ENCODE measurements at places on chromosomes 5 and 9.

- no peak for DNase-seq
Observed at GRCh38 chr5:83488821-83489220, 17.3 kb downstream of the VCAN start.

DNA sequence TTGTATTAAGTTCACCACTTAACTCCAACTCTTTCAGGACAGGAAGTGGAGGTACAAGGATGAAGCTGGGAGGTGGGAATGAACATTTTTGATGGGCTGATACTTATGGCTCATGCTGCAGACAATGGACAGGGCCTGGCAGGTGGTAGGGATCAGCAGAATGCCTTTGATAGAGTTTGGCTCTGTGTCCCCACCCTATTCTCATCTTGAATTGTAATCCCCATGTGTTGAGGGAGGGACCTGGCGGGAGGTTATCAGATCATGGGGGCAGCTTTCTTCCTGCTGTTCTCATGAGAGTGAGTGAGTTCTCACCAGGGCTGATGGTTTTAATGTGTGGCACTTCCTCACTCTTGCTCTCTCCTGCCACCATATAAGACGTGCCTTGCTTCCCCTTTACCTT is 87.3 kb upstream of the PRLR start:
- DNase-seq = no peak

DNA sequence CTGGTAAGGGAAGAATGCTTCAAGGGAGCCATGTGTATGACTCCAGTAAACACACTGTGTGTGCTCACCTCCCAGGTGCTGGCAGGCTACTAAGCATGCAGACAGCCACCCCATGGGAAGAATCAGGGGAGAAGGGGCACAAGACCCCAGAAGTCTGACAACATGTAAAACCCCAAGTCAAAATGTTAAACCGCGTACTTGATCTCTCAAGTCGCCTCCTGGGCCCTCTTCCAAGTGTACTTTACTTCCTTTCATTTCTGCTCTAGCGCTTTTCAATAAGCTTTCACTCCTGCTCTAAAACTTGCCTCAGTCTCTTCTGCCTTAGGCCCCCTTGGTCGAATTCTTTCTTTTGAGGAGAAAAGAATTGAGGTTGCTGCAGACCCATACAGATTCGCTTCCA is 31.3 kb downstream of the DAPK1 start:
- no peak for DNase-seq

GRCh38 chr5:120507800-120508463 is 43.8 kb downstream of the PRR16 start:
- DNase-seq = no peak

- no peak for DNase-seq
Observed at GRCh38 chr5:124745007-124745927, 1.2 kb downstream of the ZNF608 start.

GRCh38 chr5:172952034-172952511 is 7.2 kb upstream of the RPL26L1 start:
- no peak for DNase-seq

DNA sequence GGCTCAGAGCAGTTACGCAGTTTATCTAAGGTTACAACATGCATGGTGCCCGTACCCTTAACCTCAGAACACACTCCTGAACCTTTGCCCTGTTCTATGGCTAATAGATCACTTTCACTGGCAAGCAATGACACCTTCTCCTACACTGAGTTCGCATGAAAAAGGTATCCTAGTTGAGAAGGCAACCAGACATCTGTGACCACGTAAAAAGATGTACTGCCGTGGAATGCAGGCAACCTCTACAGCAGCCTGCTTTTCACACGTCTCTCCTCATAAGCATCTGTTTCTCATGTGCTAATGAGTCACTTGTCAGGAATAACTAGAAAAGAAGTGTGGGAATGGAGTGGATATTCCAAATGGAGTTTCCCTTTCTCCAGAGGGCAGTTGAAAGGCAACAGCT is 71.4 kb downstream of the FBXO38 start:
- no peak for DNase-seq

DNA sequence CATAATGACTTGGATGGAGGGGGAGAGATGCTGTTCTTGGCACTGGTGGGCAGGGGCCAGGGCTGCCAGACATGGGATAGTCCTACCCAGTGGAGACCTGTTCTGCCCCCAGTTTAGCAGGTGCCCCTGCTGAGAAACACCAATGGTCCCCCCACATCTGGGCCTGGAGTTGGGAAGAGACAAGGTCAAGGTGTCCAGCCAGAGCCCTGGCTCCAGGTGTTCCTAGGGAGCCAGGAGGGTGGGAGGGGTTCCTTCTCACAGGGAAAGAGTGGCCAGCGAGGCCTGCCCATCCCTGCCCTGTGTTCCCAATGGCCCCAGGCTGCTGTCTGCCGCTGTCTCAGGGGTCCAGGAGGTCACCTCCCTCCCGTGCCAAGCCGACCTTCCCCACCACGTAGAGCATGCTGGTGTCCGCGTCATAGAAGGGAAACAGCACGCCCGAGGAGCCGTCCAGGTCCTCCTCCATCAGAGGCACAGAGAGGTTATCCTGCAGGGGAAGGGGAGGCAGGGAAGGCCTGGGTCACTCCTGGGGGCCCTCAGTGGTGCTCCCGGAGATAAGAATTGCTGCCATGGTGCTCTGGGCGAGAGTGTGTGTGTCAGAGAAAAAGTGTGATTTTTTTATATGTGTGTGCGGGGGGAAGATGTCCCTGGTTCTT is 11.7 kb upstream of the TRIM14 start:
- no peak for DNase-seq

- DNase-seq = no peak
Observed at GRCh38 chr5:139019211-139019610, 144.1 kb upstream of the LRRTM2 start.

- peak; percentile 46 for DNase-seq
Observed at GRCh38 chr9:127980060-127980705, 606 bp downstream of the EEIG1 start.

DNA sequence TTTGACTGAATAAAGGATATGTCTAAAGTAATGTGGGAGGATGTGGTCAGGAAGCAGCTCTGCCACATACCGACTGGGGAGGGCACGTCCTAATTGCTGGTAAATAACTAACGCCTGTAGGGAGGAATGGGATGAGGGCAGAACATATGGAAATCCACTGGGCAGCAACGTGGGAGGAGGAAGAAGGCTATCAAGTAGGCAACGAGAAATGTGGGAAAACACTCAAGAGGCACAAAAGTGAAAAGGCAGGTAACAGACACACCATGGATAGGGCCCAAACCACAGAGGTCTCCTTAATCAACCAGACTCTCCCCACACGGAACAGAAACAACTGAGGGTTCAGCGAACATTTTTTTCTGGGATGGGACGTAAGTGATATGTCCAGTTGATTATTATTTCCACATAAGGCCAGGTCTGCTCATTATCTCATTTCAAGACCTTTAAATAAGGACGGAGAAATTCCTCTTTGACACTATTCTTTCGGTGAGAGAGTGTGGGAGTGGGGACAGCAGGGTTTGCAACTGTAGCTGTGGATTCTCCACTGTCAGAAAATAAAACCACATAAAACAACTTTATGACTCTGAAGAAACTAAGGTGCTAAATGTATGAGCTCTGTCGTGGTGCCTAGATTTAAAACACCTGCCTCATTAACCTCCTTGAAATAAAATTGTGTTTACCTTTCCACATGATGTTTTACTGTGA is 17.0 kb downstream of the IARS1 start:
- no peak for DNase-seq

GRCh38 chr9:74630228-74630627 is 133.1 kb downstream of the RORB start:
- DNase-seq = no peak

DNA sequence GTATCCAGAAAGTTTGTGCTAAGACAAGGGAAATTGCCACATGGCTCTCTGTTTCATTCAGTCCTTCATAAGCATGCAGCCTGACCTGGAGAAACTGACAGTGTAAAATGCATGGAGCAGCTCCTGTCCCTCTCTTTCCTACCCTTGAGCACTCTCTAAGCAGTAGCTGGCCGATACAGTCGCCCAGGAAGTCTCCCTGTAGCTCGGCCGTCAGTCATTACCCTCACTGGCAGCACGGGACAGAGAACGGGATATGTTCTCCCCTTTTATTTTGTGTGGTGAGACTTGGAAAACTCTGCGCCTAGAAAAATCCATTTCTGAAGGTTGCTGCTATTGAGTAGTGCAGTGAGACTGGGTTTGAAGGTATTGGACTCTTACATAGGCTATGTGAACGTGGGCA is 56.8 kb upstream of the KCNMB1 start:
- no peak for DNase-seq

GRCh38 chr5:158499075-158499891 is 600.4 kb downstream of the EBF1 start:
- no peak for DNase-seq

Measured in activated T-cell treated with anti-CD3 and anti-CD28 coated beads for 1 hour (primary cell).